ENCODE measurements at places on chromosomes 2 and 18. TPM values are rescaled to one million over a fixed set of nuclear protein-coding genes. Genes with fewer than 3 reads are reported as not detected.

DNA sequence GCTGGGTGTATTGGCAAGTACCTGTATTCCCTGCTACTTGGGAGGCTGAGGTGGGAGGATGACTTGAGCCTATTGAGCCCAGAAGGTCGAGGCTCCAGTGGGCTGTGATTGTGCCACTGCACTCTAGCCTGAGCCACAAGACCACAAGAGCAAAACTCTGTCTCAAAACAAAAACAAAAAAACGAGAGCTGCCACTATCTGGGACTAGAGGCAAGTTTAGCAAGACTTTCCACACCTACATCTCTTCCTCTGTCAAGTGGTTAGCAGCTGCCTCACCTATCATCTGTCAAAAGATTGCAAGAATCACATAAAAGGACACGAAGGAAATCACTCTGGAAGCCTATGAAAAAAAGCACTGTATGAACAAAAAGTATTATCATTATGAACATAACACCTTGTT lies 55.2 kb upstream of the RIOK3 start:
- H3K4me1 ChIP-seq, result peaks cover 19% of the 10 kb centered on the region
- DNase-seq, result no peak
- no peaks in the 10 kb centered on the region for H3K36me3 ChIP-seq

GRCh38 chr18:10913919-10914318 lies 235.4 kb downstream of the PIEZO2 start:
- peaks cover 8% of the 10 kb centered on the region for H3K4me1 ChIP-seq
- H3K4me3 ChIP-seq, result no peak overlapping the region
- no peak for DNase-seq
- H3K27me3 ChIP-seq, result no peaks in the 10 kb centered on the region

GRCh38 chr18:48066225-48066652 lies 135.8 kb upstream of the SMAD2 start:
- H3K4me1 ChIP-seq, result no peaks in the 10 kb centered on the region
- H3K27me3 ChIP-seq, result no peaks in the 10 kb centered on the region
- H3K36me3 ChIP-seq, result no peaks in the 10 kb centered on the region
- no peak for DNase-seq

DNA sequence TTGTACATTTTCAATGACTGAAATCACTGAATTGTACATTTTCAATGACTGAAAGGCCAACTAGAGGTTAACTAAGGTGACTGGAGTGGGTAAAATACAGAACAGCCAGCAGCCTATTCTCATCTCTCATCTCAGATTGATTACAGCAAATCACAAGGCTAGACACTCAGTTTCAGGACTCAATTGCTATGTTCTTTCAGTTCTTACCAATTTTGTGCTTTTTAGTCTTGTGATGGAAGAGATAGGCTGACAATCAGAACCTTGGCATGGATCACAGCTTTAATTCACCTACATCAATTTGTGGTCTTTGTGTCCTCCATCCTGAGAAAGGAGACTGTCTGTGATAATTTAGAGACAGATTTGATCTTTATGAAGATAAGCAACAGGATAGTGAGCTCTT lies 124.7 kb downstream of the GULP1 start:
- no peak overlapping the region for H3K27ac ChIP-seq
- no peak overlapping the region for H3K4me3 ChIP-seq
- H3K4me1 ChIP-seq, result peaks cover 21% of the 10 kb centered on the region
- no peak for DNase-seq
- H3K27me3 ChIP-seq, result no peaks in the 10 kb centered on the region

DNA sequence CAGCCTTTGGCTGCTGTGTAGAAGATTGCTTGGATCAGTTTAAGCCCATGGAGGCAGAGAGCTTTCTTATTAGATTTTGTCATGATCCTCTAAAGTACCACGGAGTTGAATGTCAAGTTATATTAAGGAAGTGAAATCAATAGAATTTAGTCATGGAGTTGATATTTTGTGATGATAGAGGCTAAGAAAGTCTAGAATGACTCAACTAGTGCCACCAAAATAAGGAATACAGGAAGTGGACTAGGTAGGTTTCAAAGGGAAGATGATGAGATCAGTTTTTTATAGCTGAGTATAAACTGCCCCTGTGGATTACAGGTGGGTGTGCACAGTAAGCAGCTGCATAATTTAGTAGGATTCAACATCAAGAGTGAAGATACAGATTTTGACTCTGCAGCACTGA lies 25.2 kb downstream of the FBXO36 start:
- H3K4me3 ChIP-seq, result no peak overlapping the region
- H3K4me1 ChIP-seq, result no peaks in the 10 kb centered on the region
- DNase-seq, result no peak

DNA sequence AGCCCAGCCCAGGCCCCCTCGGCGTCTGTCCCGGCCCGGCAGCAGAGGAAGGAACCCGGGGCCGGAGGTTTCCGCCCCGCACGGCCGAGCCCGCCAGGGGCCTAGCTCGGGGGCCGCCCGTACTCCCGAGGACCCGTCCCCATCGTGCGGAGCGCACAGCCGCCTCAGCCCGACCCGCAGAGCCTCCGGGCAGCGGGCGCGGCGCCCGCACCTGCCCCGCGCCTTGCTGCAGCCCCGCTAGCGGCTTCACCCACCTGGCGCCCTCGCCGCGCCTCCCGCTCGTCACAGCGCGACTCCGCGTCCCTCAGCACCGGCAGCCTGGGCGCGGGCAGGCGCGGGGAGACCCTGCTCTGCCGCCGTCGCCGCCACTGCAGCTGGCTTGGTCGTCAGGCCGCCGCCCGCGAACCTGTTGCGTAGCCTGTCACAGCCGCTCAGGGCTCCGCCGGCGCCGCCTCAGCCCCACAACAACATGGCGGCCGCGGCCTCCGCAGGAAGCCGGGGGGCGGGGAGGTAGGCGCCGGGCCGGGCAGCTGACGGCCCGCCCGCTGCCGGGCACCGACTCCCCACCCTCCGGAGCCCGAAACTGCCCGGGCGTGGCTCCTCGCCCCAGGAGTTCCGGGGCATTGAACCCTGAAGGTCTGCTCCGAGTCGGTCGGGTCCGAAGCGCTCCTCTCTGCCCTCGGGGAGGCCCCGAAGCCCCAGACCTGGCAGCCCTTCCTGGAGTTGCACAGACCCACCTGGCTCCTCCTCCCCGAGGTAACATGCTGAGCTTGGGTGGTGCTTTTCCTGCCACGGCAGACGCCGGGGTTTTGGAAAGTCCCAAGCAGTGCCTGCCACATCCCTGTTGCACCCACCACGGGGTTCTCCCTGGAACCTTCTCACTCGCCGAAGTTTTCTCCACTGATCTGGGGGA lies at the start of gene ITSN2:
Gene ITSN2 (minus strand): TSS at position 487 of the 913 bp plus-strand sequence. CDS start 32,454 bp downstream, outside the sequence.
- H3K4me1 ChIP-seq, result no peaks in the 10 kb centered on the region
- peak within 1 kb of the TSS; percentile 95 for H3K27ac ChIP-seq
- peak; percentile 66 for DNase-seq

NTSR2 gene
- not detected for total RNA-seq

SIX3 gene
- total RNA-seq, result 0.90 TPM

TPO gene
- 11.3 TPM for total RNA-seq

Measured in tibial nerve (tissue), 4 donors.